ENCODE measurements at places on chromosomes 12 and 14.

DNA sequence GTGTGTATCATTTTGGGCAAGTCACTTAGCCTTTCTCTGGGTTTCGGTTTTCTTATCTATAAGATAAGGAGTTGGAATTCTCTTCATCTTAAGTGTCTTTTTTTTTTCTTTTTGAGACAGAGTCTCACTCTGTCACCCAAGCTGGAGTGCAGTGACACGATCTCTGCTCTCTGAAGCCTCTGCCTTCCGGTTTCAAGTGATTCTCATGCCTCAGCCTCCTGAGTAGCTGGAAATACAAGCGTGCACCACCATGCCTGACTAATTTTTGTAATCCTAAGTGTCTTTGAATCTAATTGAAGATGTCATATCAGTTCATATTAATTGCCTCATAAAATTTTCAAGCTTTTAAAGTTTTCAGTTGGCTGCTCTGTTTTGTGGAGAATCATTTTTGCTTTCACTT, 4.0 kb downstream of the SRGAP1 start:
- DNase-seq: no peak

- no peak for DNase-seq
These were observed 22.5 kb downstream of the E2F7 start for GRCh38 chr12:77042833-77043232.

DNA sequence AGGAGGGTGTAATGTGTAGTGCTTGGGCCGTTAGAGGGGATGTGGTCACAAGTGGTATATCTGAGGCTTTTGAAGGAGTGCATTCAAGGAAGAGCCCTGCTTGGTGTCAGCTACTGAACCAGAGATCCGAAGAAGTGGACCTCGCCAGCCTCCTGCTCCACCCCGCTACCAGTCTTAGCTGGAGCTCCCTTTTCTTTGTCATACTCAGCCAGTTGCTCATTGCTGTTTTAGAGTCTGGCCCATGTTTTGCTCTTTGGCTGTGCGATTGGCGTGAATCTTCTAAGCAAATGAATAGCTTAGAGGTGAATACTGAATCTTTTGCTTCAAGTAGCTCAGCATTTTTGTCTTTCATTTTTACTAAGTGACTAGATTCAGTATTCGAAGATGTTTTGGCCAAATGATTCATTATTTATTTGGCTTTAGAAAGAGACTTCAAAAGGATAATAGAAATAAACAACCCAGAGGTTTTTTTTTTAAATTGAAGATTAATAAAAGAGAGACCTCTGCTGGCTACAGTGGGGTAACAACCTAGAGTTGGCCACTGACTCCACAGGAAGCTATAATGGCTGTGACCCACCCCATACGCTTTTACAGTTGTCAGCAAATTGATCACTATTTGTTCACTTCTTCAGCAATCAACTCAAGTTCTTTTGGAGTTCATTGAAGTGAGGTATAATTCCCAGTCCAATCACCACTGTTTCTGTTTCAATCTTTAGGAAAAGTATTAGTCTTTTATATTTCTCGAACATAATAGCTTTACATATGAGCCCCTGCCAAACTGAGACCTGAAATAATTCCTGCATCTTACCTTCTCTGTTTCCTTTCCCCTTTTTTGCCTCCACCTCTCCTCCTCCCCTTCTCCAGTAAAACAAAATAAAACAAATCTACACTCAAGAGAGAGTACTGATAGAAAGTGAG, 19.9 kb downstream of the CDKN1B start:
- DNase-seq: peak; percentile 44

- no peak for DNase-seq
These were observed 179.7 kb upstream of the VASH1 start for GRCh38 chr14:76581592-76581991.

DNA sequence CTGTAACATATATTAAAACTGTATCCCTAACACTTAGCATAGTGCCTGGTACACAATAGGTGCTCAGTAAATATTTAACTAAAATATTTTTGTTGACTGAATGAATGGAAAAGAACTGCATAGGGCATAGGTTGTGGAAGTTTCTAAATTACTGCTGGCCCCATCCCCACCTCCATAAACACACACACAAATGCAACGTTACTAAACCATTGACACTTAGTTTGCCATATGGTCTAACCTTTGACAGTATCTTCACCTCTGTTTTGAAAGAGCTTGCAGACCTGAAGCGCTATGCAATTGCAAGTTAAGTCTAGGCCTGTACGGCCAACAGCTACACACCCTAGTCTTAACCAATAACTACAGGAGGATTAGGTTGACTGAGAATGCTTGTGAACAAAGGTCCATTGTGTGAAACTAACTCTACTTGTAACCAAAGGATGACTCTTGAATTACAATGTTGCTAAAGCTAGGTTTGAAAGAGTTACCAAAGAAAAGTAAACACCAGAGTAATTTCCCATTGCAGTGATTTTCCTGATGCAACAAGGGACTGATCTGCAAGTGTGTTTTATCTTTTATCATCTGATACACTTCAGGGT, 924 bp upstream of the MANSC1 start:
- DNase-seq: no peak

DNA sequence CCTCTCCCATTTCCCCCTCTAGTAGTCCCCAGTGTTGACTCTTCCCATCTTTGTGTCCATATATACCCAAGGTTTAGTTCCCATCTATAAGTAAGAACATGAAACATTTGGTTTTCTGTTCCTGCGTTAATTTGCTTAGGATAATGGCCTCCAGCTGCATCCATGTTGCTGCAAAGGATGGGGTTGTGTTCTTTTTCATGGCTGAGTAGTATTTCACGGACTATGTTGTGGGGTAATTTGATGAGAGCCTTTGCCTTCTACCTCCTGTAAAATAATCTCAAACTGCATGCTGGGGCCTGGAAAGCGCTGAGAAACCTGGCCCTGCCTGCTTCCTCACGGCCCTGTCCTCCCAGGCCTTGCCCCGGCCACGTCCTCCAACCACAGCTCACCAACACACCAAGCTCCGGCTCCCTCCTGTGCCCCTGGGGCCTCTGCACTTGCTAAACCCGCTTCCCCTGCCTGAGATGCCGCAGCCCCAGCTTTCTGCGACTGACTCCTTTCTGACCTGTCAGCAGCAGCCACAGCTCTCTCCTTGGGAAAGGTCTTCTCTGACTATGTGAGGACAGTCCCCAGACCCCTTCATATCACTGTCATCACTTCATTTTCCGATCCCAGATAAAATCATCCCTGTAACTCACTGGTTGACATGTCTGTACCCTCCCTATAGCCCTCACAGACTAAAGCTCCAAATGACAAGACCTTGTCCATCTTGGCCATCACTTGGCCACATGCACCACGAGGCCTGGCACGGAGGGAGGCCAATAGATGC, 19.8 kb downstream of the ITPK1 start:
- DNase-seq: no peak

DNA sequence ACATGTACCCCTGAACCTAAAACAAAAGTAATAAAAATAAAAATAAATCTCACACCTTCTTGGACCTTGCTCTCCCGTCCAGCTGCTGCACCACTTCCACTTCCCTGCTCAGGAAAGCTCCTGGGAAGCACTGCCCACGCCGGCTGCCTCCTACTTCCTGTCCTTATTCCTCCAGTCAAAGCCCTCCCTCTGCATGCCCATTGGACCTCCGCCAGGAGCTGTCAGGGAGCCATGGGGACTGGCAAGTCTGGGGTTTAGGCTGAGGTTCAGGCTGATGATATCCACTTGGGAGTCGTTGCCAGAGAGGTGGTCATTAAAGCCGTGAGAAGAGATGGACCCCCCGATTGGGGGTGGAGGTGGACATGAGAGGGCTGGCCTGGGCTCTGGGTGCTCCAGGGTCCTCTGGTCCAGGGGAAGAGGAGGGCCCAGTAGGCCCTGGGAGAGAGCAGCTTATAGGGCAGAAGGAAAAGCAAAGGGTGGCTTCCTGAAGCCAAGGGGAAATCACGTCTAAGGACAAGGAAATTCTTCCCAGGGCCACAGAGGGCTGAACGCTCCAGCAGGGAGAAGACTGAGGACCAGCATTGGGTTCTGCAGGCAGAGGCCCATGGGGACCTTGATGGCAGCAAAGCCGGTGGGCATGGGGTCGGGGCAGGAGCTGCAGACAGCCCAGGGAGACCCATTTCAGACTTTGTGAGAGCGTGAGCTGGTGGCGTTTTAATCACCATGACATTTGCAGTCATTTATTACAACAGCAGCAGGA, 78.7 kb downstream of the FZD10 start:
- no peak for DNase-seq

DNA sequence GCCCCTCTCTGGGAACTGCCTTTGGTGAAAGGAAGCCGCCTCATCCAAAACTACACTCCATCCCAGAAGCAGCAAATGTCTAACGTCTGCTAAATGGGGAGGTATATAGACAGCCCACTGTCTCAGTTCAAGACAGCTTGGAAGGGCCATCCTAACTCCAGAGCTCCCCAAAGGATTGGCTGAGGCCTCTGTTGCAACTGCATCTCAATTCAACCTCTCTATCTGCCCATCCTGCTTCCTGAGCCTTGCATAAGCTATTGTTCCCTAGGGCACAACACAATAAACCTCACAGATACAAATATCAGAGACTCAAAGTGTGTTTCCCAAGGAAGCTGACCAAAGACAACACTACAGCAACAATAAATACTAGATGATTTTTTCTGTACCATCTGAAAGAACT, 495.2 kb upstream of the SOX5 start:
- no peak for DNase-seq

DNA sequence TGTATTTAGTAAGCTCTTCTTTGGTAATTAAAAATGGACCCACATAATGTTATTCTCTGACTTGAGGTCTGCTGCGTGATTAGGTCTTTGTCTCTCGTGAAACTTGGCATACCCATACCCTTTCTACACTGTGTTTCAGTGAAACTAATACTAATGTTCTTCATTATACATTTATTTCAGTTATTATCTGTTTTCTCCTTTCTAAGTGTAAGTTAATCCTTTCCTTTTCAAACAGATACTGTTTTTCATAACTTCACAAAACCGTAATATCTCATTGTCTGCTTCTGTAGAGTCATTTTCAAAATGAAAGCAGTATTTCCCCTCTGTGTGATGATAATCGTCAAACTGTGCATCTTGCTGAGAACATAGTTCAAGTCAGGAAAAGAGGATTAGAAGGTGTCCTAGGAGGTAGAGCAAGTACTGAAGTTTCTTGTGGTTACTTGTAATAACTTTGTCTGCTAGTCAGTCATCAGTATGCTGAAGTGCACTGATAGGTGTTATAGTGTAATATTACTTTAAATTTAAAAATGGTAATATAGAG, 15.9 kb downstream of the PYROXD1 start:
- DNase-seq: no peak

GRCh38 chr12:92516277-92516600, 186.6 kb upstream of the PLEKHG7 start:
- DNase-seq: no peak

DNA sequence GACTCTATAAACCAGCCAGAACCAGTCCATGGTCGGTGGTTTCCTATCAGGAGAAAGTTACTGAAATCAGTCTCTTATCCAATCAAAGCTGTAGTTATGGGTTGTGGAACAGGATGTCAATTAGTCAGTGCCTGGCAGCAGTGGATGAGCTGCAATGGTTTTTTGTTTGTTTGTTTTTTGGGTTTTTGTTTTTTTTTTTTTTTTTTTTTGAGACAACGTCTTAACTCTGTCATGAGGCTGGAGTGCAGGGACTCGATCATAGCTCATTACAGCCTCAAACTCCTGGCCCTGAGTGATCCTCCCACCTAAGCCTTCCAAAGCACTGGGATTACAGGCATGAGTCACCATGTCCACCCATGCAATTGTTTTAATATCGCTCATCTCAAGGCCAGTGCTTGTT, 113.3 kb upstream of the CAND1 start:
- no peak for DNase-seq

DNA sequence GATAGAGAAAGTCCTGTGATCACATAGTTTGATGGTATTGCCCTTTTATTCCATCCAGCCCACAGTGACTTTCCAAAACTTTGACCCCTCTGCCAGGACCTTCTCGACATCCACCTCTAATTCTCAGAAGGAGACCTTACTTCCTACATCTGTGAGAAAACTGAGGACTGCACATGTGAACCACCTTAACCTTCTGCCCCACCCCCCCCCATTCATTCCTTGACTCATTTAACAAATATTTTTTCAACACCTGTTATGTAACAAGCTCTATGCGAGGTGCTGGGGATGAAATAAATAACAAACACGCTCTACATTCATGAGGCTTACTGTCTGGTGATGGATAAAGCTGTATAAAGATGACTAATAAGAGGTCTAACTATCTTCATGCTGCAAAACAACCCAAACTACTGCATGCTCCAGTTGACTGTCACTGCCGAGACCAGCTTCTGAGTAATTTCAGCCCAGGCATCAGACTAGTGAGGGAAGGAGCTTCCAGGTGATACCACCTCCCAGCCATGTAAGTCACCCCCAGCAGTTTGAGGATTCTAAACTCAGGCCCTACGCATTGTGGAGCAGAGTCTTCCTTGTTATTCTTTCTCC, 1.9 kb upstream of the HAL start:
- no peak for DNase-seq

- DNase-seq: no peak
These were observed 6.5 kb upstream of the CPM start for GRCh38 chr12:68939505-68939904.

DNA sequence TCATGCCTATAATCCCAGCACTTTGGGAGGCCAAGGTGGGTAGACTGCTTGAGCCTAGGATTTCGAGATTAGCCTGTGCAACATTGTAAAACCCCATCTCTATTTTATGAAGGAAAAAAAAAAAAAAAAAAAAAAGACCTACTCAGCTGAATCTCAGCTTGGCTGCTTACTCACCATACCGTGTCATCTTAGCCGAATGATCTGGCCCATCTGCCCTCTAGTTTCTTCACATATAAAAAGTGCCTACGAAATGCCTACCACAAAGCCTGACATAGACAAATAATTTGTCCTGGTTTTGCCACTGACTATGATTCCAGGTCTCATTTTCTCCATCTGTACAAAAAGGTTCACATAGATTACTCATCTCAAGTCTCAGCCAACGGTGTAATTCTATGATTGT, 10.1 kb downstream of the DIABLO start:
- DNase-seq: no peak

- DNase-seq: peak; percentile 92
These were observed 8.9 kb downstream of the GPR65 start for GRCh38 chr14:88013750-88014349.

- no peak for DNase-seq
These were observed 3.4 kb downstream of the DHH start for GRCh38 chr12:49091056-49091835.

DNA sequence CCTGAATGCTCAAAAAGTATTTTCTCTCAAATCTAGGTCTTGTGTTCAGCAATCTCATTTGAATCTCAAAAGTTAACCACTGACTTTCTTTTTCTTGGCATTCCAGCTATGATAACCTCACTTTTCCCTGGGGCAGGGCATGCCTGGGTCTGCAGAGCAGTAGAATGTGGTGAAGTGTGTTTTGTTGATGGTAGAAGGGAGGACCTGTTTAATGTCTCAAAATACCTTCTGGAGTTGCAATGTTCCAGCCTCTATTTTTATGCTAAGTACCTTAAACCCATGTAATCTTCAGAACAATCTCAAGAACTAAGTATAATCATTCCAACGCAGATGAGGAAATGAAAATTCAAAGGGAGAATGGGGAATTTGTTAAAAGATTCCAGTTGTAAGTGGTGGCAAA, 82.1 kb upstream of the FUT8 start:
- DNase-seq: no peak

All from Kasumi-1 (cell line).